ENCODE measurements at places on chromosomes 16 and 17.

DNA sequence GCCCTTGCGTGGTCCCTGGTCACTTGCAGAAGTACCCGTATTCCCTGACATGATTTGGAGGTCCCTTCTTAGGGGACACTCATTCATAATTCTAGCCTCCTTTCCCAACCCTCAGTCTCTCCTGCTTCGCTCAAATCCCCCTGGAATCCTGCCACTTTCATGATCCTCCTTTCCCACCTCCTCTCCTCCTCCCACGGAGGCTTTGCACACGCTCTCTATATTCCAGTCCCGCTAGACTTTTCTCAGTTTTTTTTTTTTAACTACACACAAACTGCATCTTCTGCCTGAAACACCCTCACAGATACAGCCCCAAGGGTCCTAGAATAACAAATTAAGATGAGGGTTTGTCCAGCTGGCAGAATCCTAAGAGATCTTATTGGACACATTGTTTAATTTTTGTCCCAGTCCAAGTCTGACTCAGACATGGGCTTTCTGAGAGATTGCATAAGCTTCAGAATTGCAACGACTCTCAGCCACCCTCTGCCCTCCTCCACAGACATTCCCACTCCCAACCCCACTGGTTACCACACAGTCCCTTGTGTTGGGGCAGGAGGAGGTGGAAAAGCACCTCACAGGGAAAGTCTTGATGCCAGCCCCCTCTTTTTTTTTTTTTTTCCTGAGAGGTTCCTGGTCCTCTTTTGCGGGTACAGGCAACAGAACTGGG is 739.5 kb upstream of the EEF2KMT start:
- DNase-seq = no peak

- DNase-seq = no peak
These were observed 194.3 kb downstream of the C16orf78 start for GRCh38 chr16:49567950-49568349.

- no peak for DNase-seq
These were observed 6.7 kb downstream of the NEK8 start for GRCh38 chr17:28735242-28735722.

- DNase-seq = no peak
These were observed 76.4 kb downstream of the ANKRD11 start for GRCh38 chr16:89413811-89414585.

GRCh38 chr16:81478876-81479511 is 34.4 kb downstream of the CMIP start:
- DNase-seq = no peak

GRCh38 chr17:28326114-28326513 is 7.1 kb downstream of the TMEM97 start:
- DNase-seq = no peak

DNA sequence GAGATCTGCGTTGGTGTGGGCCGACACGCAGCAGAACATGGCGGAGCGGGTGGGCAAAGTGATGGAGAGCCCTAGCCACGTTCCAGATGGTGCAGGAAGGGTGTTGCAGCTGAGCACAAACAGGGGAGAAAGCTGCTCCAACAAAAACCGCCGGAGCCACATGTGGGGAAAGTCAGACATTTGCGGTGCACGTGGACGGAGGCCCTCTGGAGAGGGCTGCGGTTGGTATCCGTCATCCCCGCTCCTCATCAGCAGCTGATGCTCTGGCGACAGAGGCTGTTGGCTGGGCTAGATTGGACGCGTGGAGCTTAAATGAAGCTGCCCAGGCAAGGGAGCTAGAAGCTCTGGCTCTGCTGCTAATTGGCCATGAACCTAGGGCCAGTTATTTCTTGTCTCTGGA is 43.5 kb upstream of the ADCY9 start:
- no peak for DNase-seq

DNA sequence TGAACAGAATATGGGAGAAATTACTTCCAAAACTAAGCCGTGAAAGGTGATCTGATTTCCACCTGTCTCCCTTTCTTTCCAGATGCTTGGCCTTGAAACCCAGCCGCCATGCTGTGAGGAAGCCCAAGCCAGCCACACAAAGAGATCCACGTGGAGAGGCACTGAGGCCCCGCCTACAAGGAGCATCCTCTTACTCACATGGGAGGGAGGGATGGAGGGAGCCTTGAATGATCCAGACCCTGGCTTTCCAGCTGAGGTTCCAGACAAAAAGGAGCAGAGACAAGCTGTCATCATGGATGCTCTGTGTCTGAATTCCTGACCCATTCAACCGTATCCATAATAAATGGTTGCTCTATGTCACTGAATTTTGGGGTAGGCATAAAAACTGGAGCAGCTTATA is 48.9 kb upstream of the HAPSTR1 start:
- DNase-seq = peak; percentile 54

DNA sequence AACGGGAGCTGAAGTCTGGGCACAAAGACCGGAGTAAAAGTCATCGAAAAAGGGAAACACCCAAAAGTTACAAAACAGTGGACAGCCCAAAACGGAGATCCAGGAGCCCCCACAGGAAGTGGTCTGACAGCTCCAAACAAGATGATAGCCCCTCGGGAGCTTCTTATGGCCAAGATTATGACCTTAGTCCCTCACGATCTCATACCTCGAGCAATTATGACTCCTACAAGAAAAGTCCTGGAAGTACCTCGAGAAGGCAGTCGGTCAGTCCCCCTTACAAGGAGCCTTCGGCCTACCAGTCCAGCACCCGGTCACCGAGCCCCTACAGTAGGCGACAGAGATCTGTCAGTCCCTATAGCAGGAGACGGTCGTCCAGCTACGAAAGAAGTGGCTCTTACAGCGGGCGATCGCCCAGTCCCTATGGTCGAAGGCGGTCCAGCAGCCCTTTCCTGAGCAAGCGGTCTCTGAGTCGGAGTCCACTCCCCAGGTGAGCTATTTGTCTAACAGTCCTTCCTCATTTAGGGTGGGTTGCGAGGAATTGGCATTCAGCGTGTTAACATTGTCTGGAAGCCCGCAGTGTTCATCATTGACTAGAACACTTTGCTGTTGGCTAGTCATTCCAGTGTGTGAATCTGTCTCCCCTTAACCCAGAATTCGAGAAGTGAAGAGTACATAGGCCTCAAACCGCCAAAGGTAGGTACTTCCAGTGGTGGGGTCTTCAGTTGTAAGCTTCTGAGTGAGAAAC is 1.5 kb downstream of the CDK12 start:
- no peak for DNase-seq

DNA sequence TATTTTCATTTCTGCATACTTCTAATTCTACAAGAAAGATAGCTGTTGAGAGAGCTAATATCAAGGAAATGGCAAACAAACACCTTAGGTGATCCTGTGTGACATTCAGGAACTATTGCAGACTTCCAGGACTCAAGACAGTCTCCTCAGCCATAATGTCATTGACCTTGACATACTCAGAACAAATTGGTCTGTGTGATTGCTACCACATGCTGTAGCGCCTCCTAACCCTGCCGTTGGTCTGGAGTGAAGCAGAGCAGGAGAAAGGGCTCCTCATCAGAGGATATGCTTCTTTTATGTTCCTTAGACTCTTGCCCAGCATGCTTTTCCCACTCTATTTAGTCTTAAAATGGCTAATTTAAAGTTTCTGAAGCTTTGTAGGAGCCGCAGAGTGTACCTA is 194.2 kb upstream of the TBX2 start:
- no peak for DNase-seq

DNA sequence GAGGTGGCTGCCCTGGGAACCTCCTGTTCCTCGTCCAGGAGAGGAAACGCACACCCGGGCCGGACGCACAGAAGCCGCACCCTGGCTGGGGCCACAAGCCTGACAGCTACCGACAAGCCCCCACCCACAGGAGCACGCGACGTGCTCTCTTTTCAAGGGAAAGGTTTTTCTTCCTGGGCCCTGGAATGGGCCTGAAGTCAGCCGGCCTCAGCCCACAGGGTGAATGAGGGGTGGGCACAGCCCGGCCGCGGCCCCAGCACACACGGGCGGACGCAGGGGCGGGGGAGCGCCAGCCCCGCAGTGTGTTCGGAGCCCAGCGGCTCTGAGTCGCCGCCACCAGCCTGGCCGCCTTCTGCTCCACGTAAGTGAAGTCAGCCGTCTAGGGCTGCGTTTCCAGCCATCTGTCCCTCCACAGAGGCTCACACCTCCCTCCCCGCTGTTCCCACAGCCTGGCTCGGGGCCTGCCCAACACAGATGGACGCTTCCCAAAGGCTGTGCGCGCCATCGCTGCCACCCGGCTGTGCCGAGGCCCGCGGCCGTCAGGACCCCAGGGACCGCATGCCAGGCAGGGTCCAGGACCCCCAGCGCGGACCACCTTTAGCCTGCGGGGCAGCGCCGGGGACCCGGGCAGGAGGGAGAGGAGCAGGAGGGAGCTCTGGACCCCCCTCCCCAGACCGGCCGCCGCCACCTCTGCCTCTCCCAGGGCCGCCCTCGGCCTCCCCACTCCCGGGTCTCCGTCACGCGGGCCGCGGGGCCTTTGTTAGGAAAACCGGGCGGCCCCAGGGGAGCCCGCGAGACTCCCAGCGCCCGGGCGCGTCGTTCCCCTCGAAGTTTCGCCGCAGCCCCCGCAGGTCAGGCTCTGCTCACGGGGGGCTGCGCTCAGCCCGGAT is 36.8 kb downstream of the CBFA2T3 start:
- DNase-seq = no peak

- DNase-seq = no peak
These were observed 5.5 kb upstream of the MAF start for GRCh38 chr16:79605999-79606398.

- DNase-seq = no peak
These were observed 222.3 kb downstream of the KATNIP start for GRCh38 chr16:27772093-27772825.

GRCh38 chr17:47733047-47733673 is at the start of gene TBX21:
Gene TBX21 (plus strand): TSS chr17:47733236. CDS start chr17:47733455, 219 bp downstream.
- peak; percentile 87 for DNase-seq

GRCh38 chr17:14143688-14144087 is 74.4 kb downstream of the COX10 start:
- no peak for DNase-seq

DNA sequence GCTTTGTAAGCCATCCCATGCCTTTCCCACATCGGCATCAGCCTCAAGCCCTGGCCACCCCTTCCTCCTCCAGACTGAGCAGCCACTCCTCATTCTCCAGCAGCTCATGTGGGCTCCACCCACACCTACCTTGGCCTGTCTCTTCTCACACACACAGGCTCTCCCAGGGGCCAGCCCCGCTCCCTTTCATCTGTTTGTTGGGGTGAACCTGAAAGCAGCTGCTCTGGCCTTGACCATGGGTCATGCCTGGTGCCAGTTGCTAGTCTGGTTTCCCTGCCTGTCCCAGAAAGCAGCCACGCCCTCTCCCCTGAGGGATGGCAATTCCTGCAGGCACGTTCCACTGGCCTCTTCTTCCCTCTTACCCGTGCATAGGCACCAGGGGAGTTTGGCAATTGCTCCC is 11.4 kb upstream of the TMEM238L start:
- no peak for DNase-seq

- DNase-seq = peak; percentile 31
These were observed 1.1 kb upstream of the ZNF200 start for GRCh38 chr16:3235856-3236669.

DNA sequence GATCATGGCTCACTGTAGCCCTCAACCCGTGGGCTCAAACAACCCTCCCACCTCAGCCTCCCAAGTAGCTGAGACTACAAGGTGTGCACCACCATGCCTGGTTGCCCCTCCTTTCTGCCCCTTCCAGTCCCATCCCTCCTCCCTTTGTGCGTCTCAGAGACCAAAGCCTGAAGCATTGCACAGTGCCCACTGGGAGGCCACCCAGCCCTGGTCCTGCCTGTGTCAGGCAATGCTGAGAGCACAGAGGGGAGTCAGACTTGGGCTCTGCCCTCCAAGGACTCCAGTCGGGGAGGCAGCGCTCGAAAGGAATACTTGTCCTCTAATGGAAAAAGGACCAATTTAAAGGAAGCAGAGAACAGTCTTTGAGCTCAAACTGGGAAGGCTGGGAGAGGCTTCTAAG is 20.4 kb downstream of the RAI1 start:
- DNase-seq = no peak

GRCh38 chr17:73197161-73197560 is 4.3 kb downstream of the COG1 start:
- no peak for DNase-seq

DNA sequence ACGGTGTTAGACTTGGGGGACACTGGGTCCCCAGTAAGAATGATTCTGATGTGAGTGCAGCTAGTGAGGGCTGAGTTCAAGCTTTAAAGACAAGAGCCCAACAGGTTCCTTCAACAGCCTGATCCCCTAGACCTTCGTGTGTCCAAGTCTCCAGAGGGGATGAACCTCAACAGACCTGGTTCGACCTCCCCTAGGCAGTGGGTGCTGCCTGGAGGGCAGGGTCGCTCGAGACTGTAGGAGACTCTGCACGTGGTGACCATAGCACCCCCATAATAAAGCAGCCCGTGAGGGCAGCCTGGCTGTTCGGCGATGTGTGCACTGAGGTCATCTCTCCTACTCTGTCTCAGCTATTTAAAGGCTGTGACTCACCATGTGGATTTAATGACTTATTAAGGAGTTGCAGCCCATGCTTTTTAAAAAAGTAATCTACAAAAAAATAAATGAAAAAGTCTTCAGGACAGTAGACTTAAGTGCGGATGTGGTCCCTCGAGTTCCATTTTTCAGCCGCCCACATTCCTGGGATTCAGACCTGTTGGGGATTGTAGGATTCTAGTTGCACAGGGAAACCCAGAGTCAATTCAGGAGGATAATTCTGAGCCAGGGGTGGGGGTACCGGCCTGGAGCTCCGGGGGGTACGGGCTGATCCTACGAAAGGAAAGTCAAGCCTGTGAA is 23.4 kb upstream of the METRNL start:
- no peak for DNase-seq

DNA sequence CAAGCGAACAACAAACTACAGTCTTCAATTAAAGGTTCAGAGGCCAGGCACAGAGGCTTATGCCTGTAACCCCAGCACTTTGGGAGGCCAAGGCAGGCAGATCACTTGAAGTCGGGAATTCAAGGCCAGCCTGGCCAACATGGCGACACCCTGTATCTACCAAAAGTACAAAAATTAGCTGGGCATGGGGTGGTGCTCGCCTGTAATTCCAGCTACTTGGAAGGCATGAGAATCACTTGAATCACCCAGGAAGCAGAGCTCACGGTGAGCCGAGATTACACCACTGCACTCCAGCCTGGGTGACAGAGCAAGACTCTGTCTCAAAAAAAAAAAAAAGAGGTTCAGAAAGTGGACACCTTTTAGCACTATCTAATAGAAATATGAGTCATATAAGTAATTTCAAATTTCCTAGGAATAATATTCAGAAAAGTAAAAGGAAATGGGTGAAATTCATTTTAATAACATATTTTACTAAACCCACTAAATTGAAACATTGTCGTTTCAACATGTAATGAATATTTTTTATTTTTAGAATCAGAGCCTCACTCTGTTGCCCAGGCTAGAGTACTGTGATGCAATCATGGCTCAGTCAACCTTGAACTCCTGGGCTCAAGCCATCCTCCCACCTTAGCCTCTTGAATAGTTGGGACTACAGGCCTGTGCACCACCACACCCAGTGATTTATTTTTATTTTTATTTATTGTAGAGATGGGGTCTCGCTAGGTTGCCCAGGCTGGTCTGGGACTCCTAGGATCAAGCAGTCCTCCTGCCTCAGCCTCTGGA is 15.2 kb upstream of the MARCHF10 start:
- DNase-seq = no peak

GRCh38 chr17:65799454-65799853 is 238.0 kb upstream of the AXIN2 start:
- DNase-seq = no peak

- DNase-seq = no peak
These were observed 8.6 kb upstream of the ACSF3 start for GRCh38 chr16:89084814-89085612.
